ENCODE measurements at places on chromosomes 12 and 14.

- DNase-seq: peak; percentile 35
These were observed 28.5 kb downstream of the ACTR6 start for GRCh38 chr12:100229036-100229635.

DNA sequence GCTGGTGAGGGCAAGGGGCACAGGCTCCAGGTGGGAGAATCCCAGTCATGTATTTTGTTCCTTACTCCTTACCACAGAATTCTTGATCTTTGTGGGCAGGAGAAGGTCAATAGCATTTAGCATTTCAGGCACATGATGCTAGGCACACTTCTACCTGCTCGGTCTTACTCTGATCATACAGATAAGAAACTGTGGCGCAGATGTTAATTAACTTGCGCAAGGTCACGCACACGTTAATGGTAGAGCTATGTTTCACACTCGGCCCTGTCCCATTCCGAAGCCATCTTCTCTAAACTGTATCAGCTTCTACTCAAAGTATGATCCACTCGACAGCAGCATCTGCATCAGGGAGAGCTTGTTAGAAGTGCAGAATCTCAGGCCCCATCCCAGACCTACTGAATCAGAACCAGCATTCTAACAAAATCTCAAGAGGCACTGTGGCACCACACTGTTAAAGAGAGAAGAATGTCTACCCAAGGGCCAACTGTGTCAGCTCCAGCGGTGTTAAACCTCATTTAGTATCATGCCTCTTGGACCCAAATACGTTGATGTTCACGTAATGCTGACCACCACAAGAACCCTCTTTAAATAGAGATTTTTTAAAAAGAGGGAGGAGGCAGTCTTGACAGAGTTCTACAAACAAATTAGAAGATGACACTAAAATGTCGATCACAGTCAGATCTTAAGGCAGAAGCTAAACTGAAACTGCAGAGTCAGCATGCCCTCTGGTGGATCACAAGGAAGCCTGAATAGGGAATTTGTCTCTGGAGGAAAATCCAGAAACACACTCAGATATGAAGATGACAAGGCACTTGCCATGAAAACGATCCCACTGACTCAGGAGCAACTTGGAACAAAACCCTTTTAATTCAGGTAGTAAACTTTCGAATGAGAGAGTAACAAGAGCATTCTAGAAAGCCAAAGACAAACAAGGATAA, 7.3 kb downstream of the STXBP6 start:
- DNase-seq: no peak

GRCh38 chr12:125263385-125263784, 198.2 kb downstream of the AACS start:
- DNase-seq: no peak

DNA sequence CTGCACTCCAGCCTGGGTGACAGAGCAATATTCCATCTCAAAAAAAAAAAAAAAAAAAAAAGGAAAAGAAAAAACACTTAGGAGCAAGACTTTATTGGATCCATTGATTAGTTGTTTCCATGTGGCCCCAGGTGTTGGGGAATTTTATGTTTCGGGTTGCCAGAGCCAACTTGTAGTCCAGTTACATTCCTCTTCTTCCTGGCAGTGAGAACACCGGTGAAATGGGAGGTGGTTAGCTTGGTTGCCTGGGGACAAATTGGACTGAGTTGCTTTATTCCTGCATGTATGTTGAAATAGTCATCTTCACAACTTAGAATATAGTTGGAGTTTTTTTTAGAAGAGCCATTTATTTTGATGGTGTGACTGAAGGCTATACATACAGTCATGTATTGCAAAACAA, 12.6 kb downstream of the RCOR1 start:
- DNase-seq: no peak

DNA sequence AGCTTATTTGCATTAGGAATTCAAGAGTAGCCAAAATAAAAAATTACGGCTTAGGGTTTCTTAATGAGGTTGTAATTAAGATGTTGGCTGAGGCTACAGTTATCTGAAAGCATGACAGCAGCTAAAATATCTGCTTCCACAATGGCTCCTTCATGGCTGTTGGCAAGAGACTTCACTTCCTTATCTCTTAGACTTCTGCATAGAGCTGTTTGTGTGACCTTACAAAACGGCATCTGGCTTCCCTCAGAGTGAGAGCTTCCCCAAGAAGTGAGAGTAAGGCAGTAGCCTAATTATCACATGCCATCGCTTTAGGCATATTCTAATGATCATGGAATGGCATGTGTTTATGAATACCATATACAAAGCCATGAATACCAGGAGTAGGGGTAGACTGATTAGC, 57.6 kb downstream of the CCDC59 start:
- DNase-seq: no peak

DNA sequence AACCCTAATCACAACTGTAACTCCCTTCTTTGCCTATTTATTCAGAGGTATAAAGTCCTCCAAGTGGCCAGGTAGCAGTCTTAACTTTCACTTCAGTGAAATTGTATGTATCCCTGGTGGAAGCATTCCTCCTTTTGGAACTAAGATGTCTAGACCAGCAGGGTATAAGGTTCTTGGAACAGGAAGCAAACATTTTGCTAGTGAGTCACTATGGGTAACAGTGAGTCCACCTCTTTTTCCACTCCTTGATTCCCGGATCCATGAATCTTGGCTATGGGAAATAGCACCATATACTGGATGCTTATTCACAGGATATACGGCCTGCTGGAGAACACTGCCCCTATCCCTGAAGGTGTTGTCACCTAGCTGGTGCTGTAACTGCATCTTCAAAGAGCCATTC, 80.2 kb downstream of the KCNA5 start:
- DNase-seq: no peak

DNA sequence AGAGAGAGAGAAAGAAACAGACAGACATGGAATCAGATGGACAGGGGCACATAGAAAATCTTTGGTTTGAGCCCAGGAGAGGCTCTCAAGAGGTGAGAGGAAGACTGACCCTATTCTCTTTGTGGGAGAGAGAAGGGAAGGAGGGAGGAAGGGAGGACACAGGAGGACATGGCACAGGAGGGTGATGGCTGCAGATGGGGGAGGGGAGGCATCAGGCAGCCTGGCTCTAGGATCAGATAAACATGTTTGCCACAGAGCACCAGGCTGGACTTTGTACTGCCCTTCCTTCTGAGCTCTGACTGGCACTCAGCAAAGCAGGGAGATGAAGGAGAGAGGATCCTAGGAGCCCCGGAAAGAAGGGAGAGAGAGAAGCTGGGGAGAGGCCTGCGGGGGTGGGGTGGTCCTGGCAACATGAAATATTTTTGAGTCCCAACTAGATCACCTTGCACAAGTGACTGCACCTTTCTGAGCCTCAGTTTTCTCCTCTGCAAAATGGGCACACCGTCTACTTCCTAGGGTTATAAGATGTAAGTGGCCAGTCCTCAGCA, 6.1 kb downstream of the HNF1A start:
- no peak for DNase-seq

GRCh38 chr12:13250416-13250815, 53.9 kb downstream of the EMP1 start:
- DNase-seq: no peak

- no peak for DNase-seq
These were observed at the start of gene SLC15A5 for GRCh38 chr12:16277585-16277984. TSS of gene SLC15A5 (minus strand) at chr12:16277685. CDS start at chr12:16277685, 0 bp downstream.

- no peak for DNase-seq
These were observed 156.0 kb downstream of the DAD1 start for GRCh38 chr14:22433069-22433468.

DNA sequence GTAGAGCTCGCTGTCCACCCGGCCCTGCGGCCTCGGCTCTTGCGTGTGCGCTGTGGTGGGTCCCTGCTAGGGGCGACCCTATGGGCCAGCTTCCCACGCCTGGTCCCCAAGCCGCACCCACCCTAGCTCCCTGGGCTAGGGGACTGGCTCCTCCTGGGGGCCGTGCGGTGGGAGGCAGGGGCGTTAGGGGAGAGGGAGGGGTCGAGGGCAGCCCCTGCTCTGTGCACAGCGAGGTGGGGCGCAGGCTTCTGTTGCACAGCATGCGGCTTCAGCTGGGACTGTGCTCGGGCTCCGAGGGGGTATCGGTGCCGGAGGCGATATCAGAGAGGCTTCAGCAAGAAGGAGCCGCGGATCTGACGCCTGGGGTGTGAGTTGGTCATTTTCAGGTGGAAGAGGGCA, 86.1 kb downstream of the ALG10 start:
- DNase-seq: no peak

DNA sequence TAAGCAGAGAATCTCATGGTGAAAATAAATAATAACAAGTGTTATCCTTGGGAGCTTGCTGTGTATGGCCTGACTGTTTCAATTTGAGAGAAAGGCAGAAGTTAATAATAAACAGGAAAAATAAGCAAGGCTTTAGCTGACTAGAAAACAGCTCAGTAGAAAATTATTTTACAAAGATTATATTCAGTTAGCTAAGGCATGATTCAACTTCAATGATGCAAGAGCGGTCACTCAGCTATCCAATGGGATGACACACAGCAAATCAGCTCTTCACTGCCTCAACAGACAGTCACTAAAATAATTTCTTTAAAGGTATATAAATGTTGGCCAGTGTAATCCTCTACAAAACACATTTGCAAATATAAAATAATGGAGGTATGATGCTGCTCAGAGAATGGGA, 18.6 kb downstream of the GSTZ1 start:
- no peak for DNase-seq

GRCh38 chr12:8785499-8785898, 36.9 kb upstream of the A2ML1 start:
- DNase-seq: no peak

DNA sequence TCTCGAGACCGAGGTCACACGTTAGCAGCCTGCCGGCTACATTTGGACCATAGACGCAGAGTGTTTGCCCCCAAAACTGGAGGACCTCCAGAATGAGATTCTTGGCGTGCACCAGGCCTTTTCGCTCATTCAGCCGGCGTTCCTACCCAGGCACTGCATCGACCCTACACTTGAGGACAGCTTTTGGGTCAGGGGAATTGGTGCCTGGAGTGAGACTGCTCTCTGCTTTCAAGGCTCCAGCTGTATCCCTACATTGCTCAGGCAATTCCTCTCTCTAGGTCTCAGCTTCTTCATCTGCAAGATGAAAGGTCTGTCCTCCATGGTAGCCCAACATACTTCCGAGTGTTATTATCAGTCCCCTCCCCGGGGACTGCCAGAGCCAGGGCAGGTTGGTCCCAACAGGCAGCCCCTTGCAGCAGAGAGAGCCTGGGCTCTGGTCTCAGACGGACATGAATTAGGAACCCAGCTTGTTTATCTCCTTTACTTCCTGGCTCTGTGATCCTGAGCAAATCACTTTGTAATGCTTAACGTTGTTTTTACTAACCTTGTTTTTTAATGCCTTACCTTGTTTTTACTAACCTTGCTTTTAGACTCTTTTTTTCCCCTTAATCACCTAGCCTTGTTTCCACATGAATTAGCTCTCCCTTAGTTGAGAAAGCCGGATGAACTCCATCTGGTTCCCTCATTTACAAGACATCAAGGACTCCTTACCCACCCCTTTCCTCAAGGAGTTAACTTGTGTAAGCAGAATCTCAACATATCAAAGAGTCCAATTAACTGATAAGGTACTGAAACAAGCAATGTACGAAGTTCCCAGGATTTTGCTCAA, 892 bp downstream of the TCHP start:
- peak; percentile 34 for DNase-seq

DNA sequence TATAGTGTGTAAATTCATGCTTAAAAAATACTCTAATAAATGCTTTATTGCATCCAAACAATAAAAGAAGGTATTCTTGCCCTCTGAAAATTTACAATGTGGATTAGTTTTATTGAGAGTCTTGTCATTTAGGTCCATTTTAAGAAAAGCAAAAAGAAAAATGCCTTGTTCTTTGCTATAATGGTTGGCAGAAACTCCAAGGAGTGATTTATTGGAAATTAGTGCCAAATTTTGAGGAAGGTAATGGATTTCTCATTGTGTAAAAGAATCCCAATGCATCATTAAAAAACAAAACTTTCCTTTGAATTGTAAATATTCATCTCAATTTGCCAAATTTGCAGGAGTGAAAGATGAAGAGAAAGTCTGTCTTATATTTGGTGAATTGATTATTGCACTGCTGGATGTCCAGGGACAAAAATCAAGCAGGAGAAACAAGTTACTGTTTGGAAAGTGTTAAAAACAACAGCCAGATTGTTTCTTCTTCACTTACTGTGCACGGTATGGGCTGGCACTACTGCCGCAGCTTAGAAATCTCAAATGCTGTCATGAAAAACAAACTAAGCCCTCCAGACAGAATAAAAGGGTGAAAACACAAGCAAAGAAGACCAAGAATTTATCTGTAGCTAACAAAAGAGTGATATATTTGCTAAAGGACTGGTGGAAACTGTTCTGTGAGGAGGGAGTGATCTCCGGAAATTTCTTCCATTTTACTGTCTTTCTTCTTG, 511.7 kb downstream of the TMTC2 start:
- DNase-seq: no peak

GRCh38 chr12:2265461-2266167, 212.8 kb downstream of the CACNA1C start:
- no peak for DNase-seq

DNA sequence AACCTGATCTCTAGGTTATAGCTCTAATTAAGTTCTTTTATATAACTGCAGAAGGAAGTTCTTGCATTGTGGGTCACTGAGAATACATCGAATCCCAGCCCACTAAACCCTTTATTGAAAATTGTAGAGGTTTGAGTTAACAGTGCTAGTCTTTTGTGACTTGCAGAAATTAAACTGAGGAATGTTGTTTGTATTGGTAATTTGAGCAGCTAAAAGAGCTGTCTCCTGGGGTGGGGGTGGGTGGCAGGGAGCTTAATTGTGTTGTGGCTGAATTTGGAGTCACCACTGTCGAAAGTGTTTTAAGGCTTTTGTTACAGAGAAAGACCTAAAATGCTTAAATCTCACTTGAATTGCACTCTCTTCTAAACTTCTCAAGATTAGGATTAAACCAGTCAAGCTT, 3.2 kb upstream of the COX8C start:
- no peak for DNase-seq

- no peak for DNase-seq
These were observed 973 bp downstream of the P2RX2 start for GRCh38 chr12:132619386-132620112.

DNA sequence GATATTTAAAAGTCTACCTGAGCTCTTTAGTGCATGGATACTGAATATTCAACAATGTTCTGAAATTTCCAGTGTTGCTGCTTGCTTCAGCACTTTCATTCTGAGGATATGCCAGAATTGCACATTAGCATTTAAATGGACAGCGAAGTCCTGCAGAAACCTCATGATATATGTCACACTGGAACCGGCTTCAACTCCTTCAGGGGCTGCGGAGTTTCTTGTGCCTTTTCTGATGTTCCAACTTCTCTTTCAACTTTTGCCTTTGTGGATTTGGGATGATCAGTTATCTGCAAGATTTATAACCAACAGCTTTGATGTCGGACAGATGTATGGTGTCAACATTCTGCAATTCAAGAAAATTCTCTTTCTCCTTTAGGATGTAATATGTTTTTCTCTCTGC, 142.5 kb upstream of the LMNTD1 start:
- DNase-seq: no peak

- DNase-seq: no peak
These were observed 63.1 kb upstream of the GPR68 start for GRCh38 chr14:91307652-91308051.
